ENCODE measurements at places on chromosomes 5 and 9. TPM values are rescaled to one million over a fixed set of nuclear protein-coding genes. Genes with fewer than 3 reads are reported as not detected.

- H3K4me3 ChIP-seq, result no peak overlapping the region
- no peak for DNase-seq
- no peaks in the 10 kb centered on the region for H3K36me3 ChIP-seq
- H3K27me3 ChIP-seq, result no peaks in the 10 kb centered on the region
Observed at GRCh38 chr5:94310833-94311232, 307.6 kb downstream of the KIAA0825 start.

DNA sequence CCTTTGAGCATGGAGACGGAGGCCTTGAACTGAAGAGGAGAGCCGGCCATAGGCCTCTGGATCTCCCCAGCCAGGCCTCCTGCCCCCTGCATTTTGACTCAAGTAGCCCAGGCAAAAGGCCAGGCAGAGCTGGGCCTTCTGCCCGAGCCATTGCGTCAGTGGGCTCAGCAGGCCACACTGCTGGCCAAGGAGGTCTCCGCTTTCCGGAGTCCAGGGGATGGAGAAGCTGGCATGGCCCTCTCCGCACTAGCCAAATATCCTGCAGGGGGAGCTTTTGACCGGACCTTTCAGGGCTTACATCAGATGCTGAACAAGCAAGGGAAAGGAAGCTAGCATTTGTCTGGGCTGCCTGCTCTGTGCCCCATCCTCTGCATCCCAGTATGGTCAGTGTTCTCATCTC, 386.8 kb downstream of the TRIM36 start:
- no peaks in the 10 kb centered on the region for H3K36me3 ChIP-seq
- DNase-seq, result no peak
- H3K4me1 ChIP-seq, result no peaks in the 10 kb centered on the region
- H3K27ac ChIP-seq, result no peak overlapping the region

DNA sequence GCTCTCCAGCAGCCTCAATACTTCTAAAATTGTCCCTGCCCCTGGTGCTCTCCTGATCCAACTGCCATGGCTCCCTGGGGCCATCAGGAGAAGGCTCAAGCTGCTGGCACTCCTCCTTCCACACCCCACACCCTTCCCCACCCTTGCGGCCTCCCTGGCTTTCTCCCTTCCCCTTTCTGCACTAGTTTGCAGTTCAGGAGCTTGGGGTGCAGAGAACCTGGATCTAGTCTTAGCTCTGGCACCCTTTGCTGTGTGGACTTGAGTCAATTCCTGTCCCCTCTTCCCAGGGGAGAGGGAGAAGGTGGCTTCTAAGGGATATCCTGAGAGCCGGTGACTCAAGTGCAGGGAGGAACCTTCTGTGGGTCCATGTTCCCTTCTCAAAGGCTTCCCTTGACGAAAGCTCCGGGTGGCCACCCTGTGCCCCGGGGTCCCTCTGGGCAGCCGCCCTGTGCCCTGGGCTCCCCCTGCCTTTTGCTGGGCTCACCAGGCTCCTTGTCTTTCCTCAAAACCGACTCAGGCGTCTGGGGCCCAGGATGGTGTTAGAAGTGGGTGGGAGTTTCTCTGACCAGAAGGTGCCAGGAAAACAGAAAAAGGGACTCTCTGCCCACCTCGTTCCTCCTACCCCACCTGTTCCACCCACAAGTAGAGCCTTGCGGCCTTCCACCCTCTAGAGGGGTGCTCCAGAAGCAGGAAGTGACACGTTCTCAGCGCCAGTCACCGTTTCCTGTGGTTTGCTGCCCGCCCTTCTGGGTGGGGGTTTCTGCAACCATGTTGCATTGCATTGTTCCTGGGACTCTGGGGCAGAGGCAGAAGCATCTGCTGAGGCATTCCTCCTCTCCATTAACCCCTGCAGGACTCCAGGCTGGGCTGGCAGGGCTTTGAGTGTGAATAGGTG, 15.0 kb downstream of the GLIPR2 start:
- H3K27me3 ChIP-seq, result no peaks in the 10 kb centered on the region
- H3K4me1 ChIP-seq, result peaks cover 7% of the 10 kb centered on the region
- no peak overlapping the region for H3K27ac ChIP-seq
- no peak overlapping the region for H3K4me3 ChIP-seq

- H3K4me1 ChIP-seq, result no peaks in the 10 kb centered on the region
- no peak overlapping the region for H3K4me3 ChIP-seq
- no peak overlapping the region for H3K27ac ChIP-seq
- no peaks in the 10 kb centered on the region for H3K27me3 ChIP-seq
- no peak for DNase-seq
Observed at GRCh38 chr5:9789777-9790176, 159.6 kb upstream of the TAS2R1 start.

- no peak overlapping the region for H3K27ac ChIP-seq
- H3K36me3 ChIP-seq, result no peaks in the 10 kb centered on the region
- H3K4me1 ChIP-seq, result no peaks in the 10 kb centered on the region
- H3K4me3 ChIP-seq, result no peak overlapping the region
- no peak for DNase-seq
Observed at GRCh38 chr5:136853971-136854370, 488.6 kb upstream of the TRPC7 start.

PRRX2 gene
- 25.5 TPM for total RNA-seq

GRCh38 chr5:62043289-62044280, 262.4 kb upstream of the KIF2A start:
- no peak overlapping the region for H3K4me3 ChIP-seq
- DNase-seq, result no peak
- H3K27ac ChIP-seq, result no peak overlapping the region
- H3K4me1 ChIP-seq, result no peaks in the 10 kb centered on the region
- H3K36me3 ChIP-seq, result no peaks in the 10 kb centered on the region

- H3K36me3 ChIP-seq, result no peaks in the 10 kb centered on the region
- DNase-seq, result no peak
- H3K4me1 ChIP-seq, result no peaks in the 10 kb centered on the region
- H3K4me3 ChIP-seq, result no peak overlapping the region
- H3K27ac ChIP-seq, result no peak overlapping the region
- no peaks in the 10 kb centered on the region for H3K27me3 ChIP-seq
Observed at GRCh38 chr5:82182662-82183061, 95.5 kb downstream of the RPS23 start.

GRCh38 chr5:35024911-35025510, 22.7 kb downstream of the AGXT2 start:
- no peaks in the 10 kb centered on the region for H3K4me1 ChIP-seq
- H3K4me3 ChIP-seq, result no peak overlapping the region
- no peak overlapping the region for H3K27ac ChIP-seq
- no peaks in the 10 kb centered on the region for H3K36me3 ChIP-seq
- peaks cover 44% of the 10 kb centered on the region for H3K27me3 ChIP-seq

Data from HCT116 (cell line).